ENCODE measurements at places on chromosomes 1 and 21. TPM values are rescaled to one million over a fixed set of nuclear protein-coding genes. Genes with fewer than 3 reads are reported as not detected.

Gene OR2L3
- total RNA-seq, result not detected

Gene FLG2
- total RNA-seq, result not detected

Gene MYBPH
- not detected for total RNA-seq

Gene B3GALT5
- total RNA-seq, result not detected

GRCh38 chr1:223256034-223256433 lies 107.9 kb downstream of the SUSD4 start:
- peaks cover 13% of the 10 kb centered on the region for H3K27me3 ChIP-seq
- H3K4me3 ChIP-seq, result no peak overlapping the region
- DNase-seq, result no peak
- no peaks in the 10 kb centered on the region for H3K36me3 ChIP-seq

DNA sequence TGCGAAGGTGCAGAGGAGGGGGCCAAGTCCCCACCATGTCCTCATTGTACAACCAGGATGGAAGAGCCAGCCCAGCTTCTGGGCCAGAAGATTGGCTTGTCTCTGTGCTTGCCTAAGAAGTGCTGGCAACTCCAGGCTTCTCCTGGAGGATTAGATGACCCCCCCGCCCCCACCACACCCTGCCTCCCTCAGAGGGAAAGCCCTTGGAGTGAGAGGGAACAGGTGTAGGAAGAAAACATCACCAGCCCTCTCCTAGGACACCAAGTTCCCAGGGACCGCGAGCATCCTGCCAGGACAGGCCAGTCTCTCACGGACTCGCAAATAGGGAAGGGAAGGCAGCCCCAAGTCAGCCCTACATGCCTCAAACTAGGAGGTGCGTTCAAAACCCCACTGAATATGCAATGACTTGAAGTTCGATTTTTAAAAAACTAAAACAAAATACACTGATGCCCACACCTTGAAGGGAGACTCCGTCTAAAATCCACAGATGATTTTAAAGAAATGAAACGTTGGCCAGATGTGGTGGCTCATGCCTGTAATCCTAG lies 20.7 kb upstream of the SLC25A33 start:
- no peaks in the 10 kb centered on the region for H3K36me3 ChIP-seq
- no peaks in the 10 kb centered on the region for H3K4me1 ChIP-seq
- H3K4me3 ChIP-seq, result no peak overlapping the region
- no peak for DNase-seq
- no peak overlapping the region for H3K27ac ChIP-seq
- H3K27me3 ChIP-seq, result no peaks in the 10 kb centered on the region

GRCh38 chr1:1471389-1472052 lies at the start of gene ATAD3B:
Gene ATAD3B, plus strand, starts transcription at chr1:1471765. Its CDS starts 120 bp downstream, at chr1:1471885.
- peaks cover 11% of the 10 kb centered on the region for H3K4me1 ChIP-seq
- peak; percentile 93 for DNase-seq
- H3K27me3 ChIP-seq, result no peaks in the 10 kb centered on the region
- peak within 1 kb of the TSS; percentile 38 for H3K27ac ChIP-seq
- H3K4me3 ChIP-seq, result peak within 1 kb of the TSS; percentile 93
- H3K36me3 ChIP-seq, result no peaks in the 10 kb centered on the region

DNA sequence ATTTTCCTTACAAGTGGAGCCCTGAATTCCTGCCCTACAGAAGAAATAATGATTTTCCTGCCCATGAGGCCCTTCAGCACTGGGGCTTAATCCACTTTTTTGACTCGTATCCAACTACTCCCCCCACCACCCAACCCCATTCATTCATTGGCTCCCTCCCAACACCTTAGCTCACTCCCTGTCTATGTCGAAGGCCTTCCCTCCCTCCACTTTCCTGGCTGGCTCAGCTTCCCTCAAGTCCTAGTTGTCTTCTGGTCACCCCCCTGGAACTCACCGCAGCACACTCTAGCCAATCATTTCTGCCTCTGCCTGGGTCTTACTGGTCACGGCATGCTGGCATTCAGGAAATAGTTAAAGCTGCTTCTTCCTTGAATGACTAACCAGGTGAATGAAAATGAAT lies 118.9 kb downstream of the PGBD5 start:
- peaks cover 8% of the 10 kb centered on the region for H3K27me3 ChIP-seq
- no peaks in the 10 kb centered on the region for H3K36me3 ChIP-seq
- H3K4me1 ChIP-seq, result peaks cover 10% of the 10 kb centered on the region
- peak overlapping the region; percentile 12 for H3K4me3 ChIP-seq
- H3K27ac ChIP-seq, result no peak overlapping the region

- H3K4me3 ChIP-seq, result peak overlapping the region; percentile 25
- no peak for DNase-seq
- no peaks in the 10 kb centered on the region for H3K27me3 ChIP-seq
- peaks cover 13% of the 10 kb centered on the region for H3K36me3 ChIP-seq
- peak overlapping the region; percentile 51 for H3K27ac ChIP-seq
Measured at GRCh38 chr1:1157914-1158710, 15.6 kb upstream of the TTLL10 start.
